Osteoblast (primary cell): ENCODE measurements at places on chromosomes 12 and 14. TPM values are rescaled to one million over a fixed set of nuclear protein-coding genes. Genes with fewer than 3 reads are reported as not detected.
A peak's percentile ranks its signal among the peaks of the same experiment; 100 is the strongest.

GRCh38 chr14:92717571-92718042 is 30.8 kb downstream of the LGMN start:
- peak; percentile 89 for DNase-seq

DNA sequence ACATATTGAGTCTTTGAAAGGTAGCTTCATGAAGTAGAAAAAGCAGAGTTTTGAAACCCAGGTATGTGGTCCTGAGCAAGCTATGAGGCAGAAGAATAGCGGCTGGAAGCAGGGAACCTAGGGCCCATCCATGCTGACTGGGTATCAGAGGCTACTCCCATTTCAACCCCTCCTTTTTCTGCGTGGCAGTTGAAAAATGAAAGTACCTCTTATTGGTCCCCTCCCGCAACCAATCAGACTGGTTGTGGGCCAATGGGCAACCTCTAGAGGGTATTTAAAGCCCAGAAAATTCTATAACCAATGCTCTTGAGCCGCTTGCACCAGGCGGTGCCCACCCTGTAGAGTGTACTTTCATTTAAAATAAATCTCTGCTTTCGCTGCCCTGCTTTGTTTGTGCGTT is 1.6 kb upstream of the SNRPF start:
- DNase-seq: no peak

DNA sequence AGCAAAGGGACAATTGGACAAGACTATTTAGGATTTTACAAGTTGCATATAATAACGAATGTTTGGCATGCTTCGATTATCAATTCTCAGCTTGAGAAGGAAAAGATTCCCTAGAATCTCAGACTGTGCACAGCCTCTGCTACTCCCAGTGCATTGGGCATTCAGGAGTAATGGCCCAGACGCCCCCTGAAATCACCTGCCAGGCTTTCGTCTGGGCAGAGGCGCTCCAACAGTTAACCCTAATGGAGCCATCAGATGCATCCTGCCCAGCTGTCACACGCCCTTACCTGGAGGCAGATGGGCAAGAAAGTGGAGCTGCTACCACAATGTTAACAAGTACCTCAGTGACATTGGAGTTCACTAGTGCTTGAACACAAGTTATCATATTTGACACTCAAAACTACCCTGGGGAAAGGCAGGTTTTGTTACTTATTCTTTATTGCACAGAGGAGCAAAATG is 927 bp upstream of the LRP6 start:
- DNase-seq: peak; percentile 45

DNA sequence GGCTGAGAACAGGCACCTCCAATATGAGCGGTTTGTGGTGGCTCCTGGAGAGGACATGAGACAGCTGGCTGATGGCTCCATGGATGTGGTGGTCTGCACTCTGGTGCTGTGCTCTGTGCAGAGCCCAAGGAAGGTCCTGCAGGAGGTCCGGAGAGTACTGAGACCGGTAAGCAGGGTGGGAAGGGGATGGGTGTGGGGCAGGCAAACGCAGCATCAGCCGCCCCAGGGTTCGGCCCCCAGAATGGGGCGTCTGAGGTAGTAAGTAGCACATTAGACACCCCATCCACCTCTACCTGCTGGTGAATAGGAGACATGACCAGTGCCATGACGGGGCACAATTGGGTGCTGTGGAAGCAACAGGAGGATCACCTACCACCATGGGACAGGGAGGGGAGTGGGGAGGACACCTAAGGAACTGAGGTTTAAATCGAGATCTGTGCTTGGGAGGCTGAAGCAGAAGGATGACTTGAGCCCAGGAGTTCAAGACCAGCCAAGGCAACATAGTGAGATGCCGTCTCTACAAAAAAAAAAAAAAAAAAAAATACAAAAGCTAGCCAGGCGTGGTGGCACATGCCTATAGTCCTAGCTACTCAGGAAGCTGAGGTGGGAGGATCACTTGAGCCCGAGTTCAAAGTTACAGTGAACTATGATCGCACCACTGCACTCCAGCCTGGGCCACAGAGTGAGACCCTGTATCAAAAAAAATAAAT is 25.5 kb downstream of the ITGA7 start:
- no peak for DNase-seq

DNA sequence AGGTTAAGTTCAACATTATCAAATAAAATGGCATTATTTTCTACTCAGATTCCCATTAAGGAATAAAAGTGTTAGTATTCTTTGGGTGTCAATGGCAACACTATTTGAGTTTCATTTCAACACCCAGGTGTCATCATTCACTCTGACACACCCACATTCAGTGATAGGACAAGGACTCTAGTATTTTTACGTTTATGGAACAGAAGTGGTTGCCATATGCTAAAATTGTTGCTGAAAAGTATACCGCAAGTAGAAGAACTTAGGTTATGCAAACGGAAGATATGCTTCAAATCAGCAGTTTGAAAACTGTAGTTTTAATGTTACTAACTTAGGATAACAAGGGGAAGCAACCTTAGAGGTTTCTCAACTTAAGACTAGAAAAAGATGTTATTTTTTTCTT is 20.0 kb upstream of the SGPP1 start:
- DNase-seq: no peak

DNA sequence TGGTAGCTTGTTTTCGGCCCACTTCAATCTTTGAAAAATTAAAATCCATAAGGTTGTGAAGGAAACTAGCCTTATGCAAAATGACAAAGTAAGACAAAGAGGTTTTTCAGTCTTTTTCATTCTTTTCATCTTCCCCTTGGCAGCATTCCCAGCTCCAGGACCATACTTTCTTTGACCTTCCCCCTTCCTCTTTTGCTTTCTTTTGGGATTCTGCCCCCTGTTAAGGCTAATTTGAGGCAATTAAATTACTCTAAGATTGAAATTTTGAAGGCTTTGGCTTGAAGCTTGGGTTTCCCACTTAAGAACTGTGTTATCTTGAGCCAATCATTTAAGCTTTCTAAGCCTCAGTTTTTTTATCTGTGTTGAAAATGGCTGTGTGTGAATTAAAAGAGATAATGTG is 124.9 kb downstream of the DACT1 start:
- no peak for DNase-seq

GRCh38 chr12:47885012-47885501 is 19.7 kb downstream of the VDR start:
- DNase-seq: no peak

DNA sequence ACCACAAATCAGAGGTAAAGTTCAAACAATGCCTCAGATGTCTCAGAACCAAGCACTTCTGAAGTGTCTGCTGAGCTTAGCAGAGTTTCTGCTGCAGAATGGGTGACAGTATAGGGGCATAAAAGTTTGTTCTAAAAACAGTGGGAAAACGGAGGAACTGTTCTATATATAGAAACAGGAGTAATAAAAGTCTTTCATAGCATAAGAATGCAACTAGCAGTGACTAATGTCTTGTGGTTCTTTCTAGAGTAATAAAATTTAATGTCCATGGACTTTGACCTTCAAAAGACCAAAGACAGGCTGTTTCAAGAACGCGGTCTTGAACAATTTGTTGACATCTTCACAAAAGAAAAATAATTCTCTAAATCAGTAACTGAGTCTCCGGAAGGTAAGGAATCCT is 107.5 kb upstream of the FAR2 start:
- peak; percentile 65 for DNase-seq

DNA sequence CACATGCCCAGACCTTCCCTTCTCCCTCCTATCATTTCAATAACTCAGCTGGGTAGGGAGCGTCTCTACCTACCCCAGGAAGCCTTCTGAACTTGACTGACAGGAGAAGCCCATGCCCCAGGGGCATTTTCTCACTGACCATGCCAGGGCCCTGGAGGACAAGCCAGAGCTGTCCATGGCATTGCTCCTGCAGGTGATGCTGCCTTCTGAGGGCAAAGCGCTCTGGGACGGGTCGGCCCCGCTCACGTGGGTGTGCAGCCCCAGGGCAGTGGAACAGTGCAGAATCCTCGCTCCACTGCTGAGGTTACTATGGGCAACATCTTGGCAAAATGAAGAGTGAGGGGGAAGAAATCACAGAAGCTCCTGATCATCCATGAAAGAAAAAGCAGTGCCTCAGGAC is 28.5 kb upstream of the CIPC start:
- DNase-seq: no peak

DNA sequence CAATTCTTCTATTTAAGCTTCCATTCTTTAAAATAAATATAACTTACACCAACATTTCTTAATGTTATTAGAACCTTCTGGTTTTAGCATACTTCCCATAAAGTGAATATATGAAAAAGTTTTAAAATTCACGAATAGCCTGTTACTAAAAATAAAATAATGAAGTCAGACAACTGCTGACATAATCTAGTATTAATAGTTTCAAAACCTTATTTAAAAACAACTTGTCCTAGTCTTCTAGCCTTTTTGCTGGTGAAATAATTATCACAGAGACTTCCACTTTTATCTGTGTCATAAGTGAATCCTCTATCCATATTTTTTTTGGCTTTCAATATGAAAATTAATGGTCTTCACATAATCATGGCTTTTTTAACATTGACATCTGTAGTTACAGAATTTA is 93.8 kb upstream of the MON2 start:
- DNase-seq: no peak

DNA sequence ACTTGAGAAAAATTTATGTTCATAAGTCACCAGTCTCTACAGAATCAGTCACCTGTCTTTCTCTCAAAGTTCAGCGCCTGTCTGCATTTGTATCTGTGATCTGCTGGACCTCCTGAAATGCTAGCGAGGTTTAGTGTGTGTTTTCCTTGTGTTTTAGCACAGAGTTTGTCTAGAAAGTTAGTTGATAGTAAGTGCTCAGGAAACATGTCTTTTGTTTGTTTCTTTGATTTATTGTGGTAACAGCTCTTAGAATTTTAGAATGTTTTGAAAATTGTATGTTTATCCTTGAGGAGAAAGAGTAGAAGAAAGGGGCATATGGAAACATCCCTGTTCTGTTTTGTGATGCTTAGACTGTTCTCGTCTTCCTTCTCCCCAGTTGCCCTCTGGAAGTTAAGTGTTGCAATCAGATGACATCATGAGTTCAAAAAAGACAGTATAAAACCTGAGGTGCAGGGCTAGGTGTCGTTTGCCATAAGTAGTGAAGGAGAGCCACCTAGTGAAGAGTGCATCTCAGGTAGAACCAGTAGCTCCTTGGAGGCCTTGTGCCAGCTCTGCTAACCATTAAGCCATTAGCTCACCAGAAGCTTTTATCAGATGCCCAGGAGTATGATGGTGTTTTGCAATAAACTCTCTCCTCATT is 44.8 kb downstream of the FBXW8 start:
- DNase-seq: no peak

DNA sequence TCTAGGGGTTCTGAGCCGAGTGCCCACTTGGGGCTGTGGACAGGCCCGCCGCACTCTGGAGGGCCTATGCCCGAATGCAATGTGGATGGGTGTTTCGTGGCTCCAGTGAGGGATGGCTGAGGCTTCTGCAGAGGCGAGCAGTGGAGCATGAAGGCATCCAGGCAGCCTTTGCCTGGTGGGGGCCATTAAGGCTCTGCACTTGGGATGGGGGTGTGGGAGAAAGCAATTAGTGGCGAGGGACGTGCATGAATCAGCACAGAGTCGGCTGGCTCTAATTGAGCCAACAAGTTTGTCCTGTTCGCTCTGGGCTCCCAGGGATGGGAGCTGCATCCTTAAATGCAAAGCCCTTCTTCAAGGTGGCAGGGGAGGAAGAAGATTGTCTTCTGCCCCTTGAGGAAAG is 346.9 kb upstream of the FKBP4 start:
- no peak for DNase-seq

DNA sequence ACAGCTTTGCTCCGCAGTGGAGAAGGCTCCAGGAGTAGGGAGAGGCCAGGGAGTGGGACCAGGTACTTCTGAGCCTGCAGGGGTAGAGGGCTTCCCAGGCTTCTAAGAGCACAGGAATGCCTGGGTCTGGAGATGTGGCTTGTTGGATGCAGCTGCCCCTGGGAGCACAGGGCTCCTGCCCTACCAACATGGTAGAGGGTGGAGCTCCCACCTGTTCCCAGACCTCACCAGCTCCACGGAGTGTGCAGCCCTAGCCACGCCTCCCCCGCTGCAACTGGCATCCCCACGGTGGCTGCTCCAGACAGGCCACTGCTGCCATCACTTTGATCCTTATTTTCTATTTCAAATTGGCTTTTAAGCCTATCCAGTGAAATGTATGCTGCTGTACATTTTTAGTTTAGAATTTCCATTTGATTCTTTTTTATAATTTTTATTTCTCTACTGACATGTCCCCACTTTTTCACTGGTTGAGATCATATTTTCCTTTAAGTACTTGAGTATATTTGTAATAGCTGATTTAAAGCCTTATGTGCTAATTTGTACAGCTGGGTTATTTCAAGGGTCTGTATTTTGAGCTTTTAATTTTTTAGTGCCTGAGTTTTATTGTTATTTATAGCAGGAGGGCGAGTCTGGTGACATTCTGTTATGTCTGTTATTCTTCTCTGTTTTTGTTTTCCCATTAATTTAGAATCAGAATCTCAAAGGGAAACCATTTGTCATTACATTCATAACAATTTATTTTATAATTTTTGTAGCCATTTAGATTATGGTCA is 78.0 kb downstream of the DERA start:
- DNase-seq: no peak

DNA sequence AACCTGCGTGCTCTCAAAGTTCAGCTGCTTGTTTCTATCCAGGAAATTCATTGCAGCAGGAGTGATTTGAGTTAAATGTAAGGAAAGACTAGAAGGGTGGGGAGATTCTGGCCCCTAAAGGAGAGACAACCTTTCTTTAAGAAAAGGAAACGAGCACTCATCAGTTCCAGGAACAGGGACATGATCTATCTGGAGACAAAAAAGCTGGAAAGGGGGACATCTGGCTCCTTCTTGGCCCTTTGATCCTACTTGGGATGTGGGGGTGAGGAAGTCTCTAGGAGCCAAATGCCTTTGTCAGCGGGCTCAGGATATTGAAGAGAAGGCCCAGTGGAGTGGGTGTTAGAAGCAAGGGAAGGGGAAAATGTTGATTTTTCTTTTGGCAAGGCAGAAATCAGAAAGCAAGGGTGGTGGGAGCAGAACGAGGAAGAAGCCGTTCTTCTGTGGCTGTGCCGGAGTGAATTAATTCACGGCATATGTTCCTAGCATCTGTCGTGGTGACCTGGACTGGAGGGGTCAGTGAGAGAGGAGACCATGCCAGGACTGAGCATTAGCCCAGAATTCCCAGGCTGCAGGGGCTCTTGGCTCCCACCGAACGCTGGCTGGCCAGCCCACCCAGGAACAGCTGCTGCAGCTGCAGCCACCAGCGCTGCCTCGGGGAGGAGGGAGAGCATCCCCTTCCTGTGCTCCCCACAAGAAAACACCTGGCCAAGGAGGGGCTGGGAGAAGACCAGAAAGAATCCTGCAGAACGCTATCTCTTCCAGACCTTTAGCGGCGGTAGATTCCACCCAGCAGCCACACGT is 62.8 kb upstream of the GPATCH2L start:
- no peak for DNase-seq

DNA sequence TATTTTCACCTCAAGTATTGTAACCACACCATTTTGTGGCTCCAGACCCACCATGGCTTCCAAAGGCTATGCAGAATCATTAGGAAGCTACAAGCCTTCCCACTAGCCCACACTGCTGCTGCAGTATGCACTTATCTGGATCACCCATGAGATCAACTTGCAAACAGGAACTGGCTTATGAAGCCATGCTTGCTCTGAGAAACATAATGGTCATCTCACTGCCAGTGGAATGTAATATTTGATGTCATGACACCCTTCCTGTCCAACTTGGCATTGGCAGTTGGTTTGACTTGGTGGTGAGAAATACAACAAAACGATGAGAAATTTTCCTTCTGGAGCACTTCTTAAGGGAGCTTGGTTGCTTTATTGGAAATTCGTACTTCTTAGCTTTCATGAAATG is 69.3 kb upstream of the FRMD6 start:
- DNase-seq: no peak

Gene LYZ
- total RNA-seq: 1.8 and 8.3 TPM in 2 replicates

Gene PDE3A
- total RNA-seq: 8.0 and 14.8 TPM in 2 replicates

Gene TAS2R14
- total RNA-seq: 5.9 and 7.2 TPM in 2 replicates

Gene HOXC12
- total RNA-seq: under 0.01 TPM in 1 of 2 replicates, not detected in the other

Gene EDDM3A
- total RNA-seq: not detected in 2 replicates

Gene EMC9
- total RNA-seq: 6.9 and 9.1 TPM in 2 replicates

Gene TAS2R30
- total RNA-seq: 8.3 and 9.7 TPM in 2 replicates
